Ovary (tissue), 10 donors: ENCODE measurements at places on chromosomes 1 and 21. TPM values are rescaled to one million over a fixed set of nuclear protein-coding genes. Genes with fewer than 3 reads are reported as not detected.

GRCh38 chr1:155175281-155175926 lies 1.8 kb downstream of the TRIM46 start:
- DNase-seq = no peak

- no peak for DNase-seq
Observed at GRCh38 chr1:15524021-15524282, at the start of gene CASP9. Gene CASP9 (minus strand): TSS chr1:15524215. CDS start chr1:15524200, 15 bp downstream.

- no peak for DNase-seq
Observed at GRCh38 chr21:45080639-45081414, 6.4 kb downstream of the ADARB1 start.

GRCh38 chr1:162029157-162029556 lies 5.5 kb upstream of the OLFML2B start:
- DNase-seq = no peak

The GSTM2 gene
- 133 TPM for total RNA-seq

DNA sequence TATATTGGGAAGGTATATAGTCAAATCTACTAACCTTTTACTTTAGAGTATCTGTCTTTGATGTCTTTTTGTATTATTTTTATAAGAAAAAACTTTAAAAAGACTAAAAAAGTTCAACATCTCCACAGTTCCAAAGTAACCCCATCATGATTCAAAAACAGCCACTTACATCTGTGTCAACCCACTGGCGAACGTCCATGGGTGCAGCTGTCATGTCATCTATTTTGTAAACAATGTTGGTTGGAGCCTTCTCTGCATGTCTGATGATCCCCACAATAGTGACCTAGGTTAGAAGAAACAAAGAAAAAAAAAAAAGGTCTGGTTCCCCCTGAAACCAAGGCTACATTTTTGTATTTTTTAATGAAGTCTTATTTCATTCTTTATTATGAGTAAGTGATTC lies 28.0 kb upstream of the SMPDL3B start:
- DNase-seq = no peak

The RHCE gene
- total RNA-seq = not detected

DNA sequence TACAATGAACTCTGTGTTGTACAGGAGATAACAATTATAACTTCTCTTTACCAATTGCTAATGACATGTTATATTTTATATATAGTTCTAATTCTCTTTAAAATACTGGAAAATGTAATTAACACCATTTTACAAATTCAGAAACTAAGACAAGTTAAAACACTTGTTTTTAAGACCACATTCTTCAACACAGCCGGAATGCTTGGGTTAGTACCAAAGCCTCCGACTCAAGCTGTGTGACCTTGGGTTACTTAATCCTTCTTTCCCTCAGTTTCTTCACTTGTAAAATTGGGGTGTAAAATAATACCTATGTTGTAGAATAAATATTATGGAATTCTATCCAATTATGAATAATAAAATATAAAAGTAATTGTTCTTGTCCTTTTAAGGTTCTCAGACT lies 378.7 kb downstream of the USH2A start:
- no peak for DNase-seq

GRCh38 chr21:42691901-42692559 lies 38.6 kb downstream of the PDE9A start:
- no peak for DNase-seq

- no peak for DNase-seq
Observed at GRCh38 chr1:219774386-219774785, 154.0 kb downstream of the SLC30A10 start.

The NPHS2 gene
- total RNA-seq = not detected

DNA sequence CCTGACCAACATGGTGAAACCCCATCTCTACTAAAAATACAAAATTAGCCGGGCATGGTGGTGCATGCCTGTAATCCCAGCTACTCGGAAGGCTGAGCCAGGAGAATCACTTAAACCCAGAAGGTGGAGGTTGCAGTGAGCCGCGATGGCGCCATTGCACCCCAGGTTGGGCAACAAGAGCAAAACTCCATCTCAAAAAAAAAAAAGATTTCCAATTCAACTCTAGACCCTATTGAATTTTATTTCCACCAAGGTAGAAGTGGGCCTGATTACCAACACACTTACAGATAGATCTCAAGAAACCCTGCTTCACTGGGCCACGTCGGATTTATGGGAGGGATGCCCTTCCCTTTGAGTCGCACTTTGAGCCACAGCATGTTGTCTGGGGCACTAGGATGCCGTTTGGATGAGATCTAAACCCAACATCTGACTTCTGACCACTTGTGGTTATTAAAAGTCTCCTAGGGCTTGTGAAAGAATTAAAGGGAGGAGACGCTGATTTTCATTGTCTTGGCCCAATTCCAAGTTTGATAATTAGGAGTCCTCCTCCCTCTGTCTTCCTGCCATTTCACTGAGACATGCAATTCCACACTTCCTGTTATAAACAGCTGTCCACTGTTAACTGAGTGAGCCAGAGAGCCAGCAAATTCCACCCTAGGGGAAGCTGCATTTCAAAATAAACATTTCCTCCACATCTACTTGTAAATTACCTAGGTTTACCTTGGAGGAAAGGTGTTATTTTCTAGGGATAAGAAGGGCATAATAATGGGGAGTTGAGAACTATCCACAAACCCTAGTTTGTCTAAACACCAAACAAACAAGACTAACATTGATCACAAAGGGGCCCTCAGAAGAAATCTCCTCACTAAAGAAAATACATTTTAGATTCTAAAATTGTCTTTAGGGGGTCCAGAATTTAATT lies 5.2 kb upstream of the RERE start:
- no peak for DNase-seq

GRCh38 chr21:32276671-32277070 lies 2.2 kb downstream of the MIS18A start:
- DNase-seq = no peak

GRCh38 chr1:61119085-61119484 lies 36.7 kb downstream of the NFIA start:
- no peak for DNase-seq

The RYR2 gene
- 5.7 TPM for total RNA-seq

DNA sequence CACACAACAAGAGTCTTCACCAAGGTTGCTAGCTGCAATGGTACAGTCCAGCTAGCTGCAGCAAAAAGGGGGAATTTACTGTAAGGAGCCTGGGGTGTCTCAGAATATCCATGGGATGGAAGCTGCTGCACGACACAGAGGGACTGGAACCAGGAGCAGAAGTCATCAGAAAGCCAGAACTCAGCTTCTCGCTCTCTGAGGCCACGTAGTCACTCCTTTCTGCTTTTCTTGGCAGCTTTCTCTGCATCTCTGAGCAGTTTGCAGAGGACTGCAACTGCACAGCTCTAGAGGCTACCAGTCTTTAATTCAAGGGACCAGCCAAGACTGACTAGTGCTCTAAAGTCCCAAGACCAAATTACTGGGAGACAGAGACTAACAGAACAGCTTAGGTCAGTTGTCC lies 27.0 kb upstream of the IL10 start:
- DNase-seq = no peak

- no peak for DNase-seq
Observed at GRCh38 chr1:145991735-145992412, 4.5 kb downstream of the TXNIP start.

DNA sequence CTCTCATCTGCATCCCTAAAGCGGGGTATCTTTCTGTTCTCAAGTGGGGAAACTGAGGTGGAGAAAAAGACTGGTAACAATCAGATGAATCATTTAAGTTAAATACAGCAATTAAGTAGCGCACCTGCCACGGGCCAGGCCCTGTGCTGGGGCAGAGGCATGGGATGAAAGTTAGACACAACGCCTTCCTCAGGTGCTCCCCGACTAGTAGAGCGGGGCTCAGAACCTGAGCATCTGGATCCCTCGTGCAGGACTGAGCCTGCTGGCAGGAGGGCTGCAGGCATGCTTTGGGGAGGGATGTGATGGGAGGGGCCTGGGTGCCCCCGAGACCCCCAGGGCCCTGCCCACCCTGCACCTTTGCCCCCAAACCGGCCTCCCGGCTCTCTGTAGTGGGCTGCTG lies 14.9 kb upstream of the KCNC4 start:
- no peak for DNase-seq

The IL12RB2 gene
- total RNA-seq = 1.2 TPM

GRCh38 chr1:79532555-79532954 lies 526.0 kb upstream of the ADGRL4 start:
- no peak for DNase-seq

The SPRR5 gene
- not detected for total RNA-seq

The BCAN gene
- total RNA-seq = not detected

The DRAXIN gene
- 0.05 TPM for total RNA-seq

DNA sequence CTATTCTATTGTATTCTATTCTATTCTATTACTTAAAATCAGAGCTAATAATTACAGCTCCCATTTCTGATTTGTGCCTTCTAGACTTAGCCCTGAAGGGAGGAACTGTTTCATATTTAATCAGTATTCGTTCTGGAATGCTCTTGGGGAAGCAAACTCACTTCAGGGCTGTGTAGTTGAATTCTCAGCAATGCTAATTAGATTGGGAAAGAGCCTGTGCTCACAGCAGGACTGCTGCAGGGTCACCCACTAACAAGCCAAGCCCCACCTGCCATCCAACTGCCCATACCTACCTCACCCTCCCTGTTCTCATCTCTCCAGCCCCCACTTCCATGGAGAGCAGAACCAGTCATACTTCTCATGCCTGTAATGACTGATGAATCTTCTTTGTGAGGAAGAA lies 464.2 kb downstream of the PTPRU start:
- no peak for DNase-seq

- no peak for DNase-seq
Observed at GRCh38 chr1:89673251-89673650, 40.3 kb downstream of the LRRC8C start.

The SMYD3 gene
- total RNA-seq = 14.6 TPM

- no peak for DNase-seq
Observed at GRCh38 chr1:117375327-117375726, 8.1 kb downstream of the MAN1A2 start.

The NCDN gene
- total RNA-seq = 29.0 TPM

GRCh38 chr21:29637134-29637533 lies 302.7 kb downstream of the GRIK1 start:
- DNase-seq = no peak

The OR2L13 gene
- 0.25 TPM for total RNA-seq

GRCh38 chr1:201375169-201375568 lies 2.3 kb downstream of the TNNT2 start:
- no peak for DNase-seq

- DNase-seq = no peak
Observed at GRCh38 chr1:174791863-174792262, 207.9 kb upstream of the CACYBP start.

The ZBTB21 gene
- 33.7 TPM for total RNA-seq

- no peak for DNase-seq
Observed at GRCh38 chr1:2603521-2604155, 17.1 kb downstream of the PRXL2B start.

DNA sequence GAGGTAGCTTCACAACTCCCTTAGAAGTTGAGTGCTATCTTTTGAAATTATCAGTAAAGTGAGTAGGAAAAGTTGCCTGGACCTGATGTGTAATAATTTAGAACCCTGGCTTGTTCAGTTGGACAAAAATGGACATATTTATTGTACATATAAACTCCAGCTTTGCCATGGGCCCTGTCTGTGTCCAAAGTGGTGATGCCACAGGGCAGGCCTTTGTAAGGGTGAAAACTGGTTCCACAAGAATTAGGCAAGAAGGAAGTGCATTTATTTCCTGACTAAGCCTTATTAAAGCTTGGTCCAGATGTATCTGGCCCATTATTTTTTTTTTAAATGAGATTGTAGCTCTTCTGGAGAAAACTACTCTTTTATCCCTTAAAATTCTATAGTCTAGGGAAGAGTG lies 47.9 kb downstream of the MACO1 start:
- DNase-seq = no peak

- no peak for DNase-seq
Observed at GRCh38 chr1:77926561-77927357, 38.3 kb downstream of the NEXN start.

The OR10J1 gene
- not detected for total RNA-seq

GRCh38 chr1:18814425-18814824 lies 45.0 kb downstream of the TAS1R2 start:
- DNase-seq = no peak

GRCh38 chr1:95033843-95034242 lies 38.9 kb downstream of the ALG14 start:
- DNase-seq = no peak

- DNase-seq = no peak
Observed at GRCh38 chr1:6730880-6731279, 29.3 kb upstream of the DNAJC11 start.

DNA sequence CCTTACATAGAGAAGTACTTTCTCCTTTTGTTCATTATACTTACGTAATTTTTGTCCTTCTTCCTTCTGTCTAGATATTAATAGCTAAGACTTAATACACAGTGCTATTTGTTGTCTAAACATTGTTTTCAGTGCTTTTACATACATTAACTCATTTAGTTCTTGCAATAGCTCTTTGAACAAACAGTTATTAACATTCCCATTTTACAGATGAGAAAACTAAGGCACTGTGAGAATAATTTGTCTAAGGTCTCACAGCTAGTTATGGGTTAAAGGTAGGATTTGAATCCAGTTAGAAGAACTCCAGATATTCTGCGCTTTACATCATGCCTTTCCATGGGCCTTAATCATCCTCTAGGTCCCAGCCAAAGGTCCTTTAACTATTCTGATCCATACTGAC lies 19.6 kb downstream of the CCDC17 start:
- DNase-seq = no peak

- no peak for DNase-seq
Observed at GRCh38 chr1:119593805-119594204, 54.3 kb downstream of the ZNF697 start.
